IMR-90 (cell line): ENCODE measurements at places on chromosomes 7 and 10. TPM values are rescaled to one million over a fixed set of nuclear protein-coding genes. Genes with fewer than 3 reads are reported as not detected.

- no peak for DNase-seq
These were observed 49.0 kb upstream of the LYZL1 start for GRCh38 chr10:29239569-29240472.

DNA sequence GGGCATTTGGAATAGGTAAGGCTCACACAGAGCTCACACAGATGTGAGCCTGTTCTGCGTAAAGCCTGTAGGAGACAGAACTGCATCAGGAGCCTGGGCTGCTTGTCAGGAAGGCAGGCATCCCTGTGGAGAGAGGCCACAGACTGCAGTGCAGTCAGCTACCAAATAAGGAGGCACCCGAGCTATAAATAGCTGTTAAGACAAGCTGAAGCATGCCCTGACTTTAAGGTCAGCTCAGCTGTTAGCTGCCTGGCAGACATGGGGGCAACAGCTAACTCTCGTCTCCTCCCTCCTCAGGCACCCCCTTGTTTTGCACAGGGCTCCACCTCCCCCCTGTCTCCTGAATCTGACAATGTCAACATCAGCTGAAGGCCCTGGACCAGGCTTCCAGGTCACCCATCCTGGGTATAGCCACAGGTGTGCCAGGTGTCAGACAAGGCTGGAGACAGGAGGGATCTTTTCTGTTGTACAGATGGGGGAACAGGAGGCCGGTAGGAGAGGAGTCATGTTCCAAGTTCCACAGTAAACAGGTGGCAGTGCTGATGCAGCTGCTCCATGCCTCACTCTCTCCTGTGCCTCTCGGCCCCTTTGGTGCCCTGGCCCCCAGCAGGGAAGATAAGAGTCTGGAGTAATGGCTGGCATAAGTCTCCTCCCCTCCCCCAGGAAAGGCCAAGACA is 27.6 kb upstream of the MKRN1 start:
- DNase-seq, result peak; percentile 82

The SPDYE16 gene
- not detected in 2 replicates for total RNA-seq

The HKDC1 gene
- total RNA-seq, result under 0.01 TPM in 1 of 2 replicates, not detected in the other
